ENCODE measurements at places on chromosomes 6 and 20.
A peak's percentile ranks its signal among the peaks of the same experiment; 100 is the strongest.

DNA sequence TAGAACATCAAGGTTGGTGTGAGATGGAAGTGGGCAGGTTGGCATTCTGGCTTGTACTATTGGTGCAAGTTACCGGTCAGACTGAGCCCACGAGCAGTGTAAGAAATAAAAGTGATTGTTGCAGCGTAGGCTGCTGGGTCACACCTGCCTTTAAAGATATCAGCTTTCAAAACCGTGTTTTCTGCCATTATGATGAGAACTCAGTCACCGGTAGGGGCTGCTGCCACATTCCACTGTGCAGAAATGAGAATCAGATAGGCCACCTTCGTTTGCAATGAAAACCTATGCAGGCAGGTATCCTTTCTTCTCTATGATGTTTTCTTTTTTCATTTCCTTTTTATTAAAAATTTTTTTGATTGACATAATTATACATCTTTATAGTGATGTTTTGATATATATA lies 168.5 kb downstream of the MYLK4 start:
- DNase-seq, result no peak

DNA sequence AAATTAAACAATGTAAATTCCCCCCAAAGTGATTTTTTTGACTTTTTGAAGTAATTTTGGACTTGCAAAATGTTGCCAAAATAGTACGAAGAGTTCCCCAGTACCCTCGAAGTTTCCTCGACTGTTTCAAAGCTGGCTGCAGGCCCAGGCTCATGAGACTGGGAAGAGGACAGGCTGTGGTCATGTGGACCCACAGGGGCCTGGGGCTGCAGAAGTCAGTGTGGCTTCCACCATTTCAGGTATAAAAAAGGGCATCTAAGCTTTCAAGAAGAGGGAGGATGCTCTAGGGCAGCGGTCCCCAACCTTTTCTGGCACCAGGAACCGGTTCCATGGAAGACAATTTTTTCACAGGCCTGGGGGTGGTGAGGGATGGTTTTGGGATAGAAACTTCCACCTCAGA lies 75.0 kb downstream of the PTPN1 start:
- DNase-seq, result no peak

DNA sequence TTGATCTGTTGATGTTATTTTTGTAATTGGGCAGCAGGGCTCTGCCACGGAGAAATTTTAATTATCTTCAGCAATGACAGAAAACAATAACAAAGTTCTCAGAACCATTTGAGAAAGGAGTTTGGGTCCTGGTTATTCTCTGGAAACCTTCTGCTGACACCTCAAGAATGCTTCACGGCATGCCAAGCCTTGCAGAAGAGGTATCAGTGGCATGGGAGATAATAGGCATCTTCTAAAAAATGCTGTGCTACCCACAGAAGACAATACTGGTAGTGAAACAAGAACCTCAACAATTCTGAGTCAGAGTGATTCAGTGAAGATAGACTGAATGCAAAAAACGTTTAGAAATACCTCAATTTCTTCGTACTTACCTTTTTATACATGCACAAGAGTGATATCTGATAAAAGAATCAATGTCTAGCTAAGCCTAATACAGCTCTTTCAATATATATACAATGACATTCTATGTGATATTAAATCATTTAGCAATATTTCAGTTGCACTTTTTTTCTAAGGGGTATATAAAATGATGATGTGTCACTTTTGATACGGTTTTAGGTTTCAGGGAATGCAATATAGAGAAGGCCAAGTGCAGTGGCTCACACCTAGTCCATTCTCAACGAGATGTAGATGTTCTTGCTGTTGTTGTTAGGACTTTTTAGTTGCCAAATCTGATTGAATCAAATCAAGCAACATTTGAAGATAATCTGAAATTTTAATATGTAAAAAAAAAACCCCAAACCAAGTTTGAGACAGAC lies 110.4 kb upstream of the COL21A1 start:
- no peak for DNase-seq

DNA sequence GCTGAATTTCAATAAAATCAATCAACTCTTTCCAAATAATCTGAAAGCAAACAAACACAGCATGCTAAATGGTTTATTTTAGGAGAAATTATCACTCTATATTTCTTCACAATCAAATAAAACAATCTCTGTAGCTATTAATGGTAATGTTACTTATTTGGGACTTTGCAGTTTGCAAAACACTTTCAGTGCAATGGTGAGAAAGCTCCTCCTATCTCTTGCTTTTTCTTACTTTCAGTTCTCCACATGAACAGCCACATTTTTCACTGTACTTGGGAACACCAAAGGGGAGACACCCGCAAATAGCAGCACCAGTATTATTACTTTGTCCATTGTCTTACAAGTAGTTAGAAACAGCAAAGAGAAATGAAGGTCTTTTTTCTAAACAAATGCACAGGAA lies 92.4 kb downstream of the DST start:
- no peak for DNase-seq

DNA sequence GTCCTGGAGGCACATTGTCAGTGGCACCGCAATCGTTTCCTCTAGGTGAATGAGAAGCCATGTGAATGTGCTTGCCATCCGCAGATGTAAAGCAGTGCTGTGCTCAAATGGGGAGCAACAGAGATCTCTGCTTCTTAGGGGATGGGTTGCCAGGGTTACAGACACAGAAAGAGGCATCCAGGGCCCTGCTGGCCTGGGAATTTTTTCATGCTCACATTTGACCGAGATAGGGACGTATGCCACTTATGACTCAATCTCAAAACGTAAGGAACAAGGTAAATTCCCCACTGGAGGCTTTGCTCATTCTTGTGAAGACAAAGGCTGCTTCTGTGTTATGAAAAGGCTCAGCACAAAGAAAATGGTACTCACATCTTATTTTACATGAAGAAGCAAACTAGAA lies 11.0 kb downstream of the C6orf118 start:
- no peak for DNase-seq

- no peak for DNase-seq
Measured at GRCh38 chr6:25793970-25794369, 37.9 kb downstream of the SLC17A1 start.

DNA sequence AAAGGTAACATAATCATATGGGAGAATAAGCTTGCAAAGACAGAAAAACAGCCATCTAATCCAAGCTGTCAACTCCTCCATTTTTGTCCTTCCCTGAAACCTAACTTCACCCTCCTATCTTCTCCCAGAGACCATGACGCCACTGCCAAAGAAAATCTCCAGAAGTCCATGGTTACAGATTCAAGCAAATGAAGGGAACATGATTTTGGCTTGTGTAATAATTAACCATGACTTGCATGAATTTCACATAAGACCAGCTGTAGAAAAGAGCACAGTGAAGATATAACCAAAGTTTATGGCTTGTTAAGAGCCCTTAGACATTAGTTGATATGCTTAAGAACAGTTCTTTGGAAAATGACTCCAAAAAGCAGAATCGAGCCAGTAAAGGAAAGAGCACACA lies 342.1 kb upstream of the NRSN1 start:
- no peak for DNase-seq

- DNase-seq, result no peak
Measured at GRCh38 chr20:63974402-63975200, 4.8 kb downstream of the SAMD10 start.

DNA sequence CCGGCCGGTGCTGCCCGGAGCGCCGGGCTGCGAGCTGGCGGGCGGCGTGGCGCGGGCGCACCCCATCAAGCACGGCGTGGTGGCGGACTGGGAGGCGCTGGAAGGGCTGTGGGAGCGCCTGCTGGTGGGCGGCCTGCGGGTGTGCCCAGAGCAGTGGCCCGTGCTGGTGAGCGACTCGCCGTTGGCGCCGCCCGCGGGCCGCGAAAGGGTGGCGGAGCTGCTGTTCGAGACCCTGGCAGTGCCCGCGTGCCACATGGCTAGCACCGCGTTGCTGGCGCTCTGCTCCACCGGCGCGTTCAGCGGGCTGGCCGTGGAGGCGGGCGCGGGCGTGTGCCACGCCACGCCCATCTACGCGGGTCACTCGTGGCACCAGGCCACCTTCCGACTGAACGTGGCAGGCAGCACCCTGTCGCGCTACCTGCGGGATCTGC lies 517 bp downstream of the ACTL10 start:
- DNase-seq, result peak; percentile 67

DNA sequence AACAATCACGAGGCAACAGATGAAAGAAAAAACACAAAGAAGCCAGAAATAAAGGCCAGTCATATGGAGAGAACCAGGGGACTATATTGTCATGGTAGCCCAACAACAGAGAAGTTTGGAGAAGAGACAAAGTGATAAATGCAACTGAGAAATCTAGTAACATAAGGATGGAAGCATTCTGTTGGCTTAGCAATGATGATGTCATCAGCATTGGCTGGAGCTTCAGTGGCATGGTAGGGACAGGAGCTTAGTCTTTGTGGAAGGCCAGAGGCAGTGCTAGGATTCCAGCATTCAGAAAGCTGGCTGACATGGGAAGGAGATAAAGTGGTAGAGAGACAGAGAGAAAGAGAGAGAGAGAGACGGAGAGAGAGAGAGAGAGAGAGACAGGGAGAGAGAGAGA lies 276.4 kb downstream of the TRDN start:
- DNase-seq, result no peak

GRCh38 chr6:63923139-63923739 lies 287.6 kb downstream of the PHF3 start:
- peak; percentile 30 for DNase-seq

DNA sequence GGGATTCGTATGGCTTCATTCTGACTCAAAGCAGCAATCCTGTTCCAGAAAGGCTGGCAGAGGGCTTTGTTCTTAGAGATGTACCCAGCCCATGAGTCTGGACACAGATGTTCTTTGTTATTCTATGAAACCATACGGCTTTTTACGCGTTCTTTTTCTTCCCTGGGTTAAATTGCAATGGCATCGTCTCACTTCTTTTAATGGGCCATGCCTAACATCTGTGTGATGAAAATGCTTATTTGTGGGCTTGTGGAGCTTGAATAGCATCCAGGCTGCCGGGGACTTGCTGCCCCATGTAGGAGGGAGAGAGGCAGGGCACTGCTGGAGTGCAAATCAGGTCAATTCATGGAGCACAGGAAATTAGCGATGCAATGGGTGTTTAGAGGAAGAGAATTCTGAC lies 19.4 kb downstream of the FAM50B start:
- no peak for DNase-seq

DNA sequence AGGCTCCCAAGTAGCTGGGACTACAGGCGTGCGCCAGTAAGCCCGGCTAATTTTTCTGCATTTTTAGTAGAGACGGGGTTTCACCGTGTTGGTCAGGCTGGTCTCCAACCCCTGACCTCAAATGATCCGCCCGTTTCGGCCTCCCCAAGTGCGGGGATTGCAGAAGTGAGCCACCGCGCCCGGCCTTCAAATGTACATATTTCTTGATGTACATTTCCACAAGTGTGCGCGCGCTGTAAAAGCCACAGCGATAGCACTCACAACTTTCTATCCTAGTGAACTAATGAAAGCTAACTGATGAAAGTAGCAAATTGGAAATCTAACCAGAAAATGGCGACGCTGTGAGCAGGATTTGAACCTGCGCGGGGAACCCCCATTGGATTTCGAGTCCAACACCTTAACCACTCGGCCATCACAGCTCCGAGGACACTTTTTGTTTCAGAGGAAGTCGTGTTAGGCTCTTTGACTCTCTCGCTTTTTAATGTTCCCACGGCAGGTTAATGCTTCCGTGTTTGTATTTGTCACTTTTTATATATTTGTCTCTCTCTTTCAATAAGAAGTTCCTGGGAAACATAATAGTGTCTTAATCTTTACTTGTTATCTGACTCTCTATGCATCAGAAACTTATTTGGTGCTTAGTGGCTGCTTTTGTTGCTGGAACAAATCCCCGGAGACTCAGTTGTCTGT lies 199.4 kb upstream of the ZNF184 start:
- DNase-seq, result peak; percentile 76

GRCh38 chr6:98779618-98780017 lies 54.8 kb upstream of the POU3F2 start:
- DNase-seq, result no peak

DNA sequence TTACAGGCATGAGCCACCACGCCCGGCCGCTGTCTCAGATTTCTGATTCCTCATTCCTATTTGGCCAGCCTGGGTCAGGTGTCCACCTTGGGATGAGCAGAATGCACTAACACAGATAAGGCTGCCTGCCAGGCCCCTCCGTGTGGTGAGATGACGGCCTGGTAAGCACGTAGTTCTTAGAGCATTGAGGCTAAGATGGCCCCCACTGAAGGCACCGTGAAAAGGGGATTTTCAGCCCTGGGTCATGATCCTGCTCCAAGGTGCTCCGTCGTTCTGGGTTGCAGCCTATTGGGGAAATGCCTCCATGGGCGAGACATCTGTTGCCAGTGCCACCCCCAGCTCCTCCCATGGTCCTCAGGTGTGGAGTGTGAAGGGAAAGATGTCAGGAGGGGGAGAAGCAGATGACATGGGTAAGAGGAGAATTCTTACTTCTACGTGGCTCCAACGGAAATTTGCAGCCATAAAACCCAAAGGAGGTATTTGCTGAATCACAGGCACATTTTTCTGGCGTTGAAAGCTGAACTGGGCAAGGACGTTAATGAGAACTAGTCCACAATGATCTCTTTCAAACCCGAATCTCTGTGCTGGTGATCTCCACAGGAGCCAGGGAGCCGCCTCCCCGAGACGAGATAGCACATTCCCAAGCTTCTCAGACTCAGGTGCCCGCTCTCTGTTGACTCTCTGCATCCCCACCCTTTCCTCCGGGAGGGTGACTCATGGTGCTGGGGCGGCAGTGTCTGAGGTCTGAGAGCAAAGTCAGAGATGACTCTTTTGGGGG lies 34.0 kb upstream of the BMP6 start:
- peak; percentile 15 for DNase-seq

Measured in erythroblast (primary cell).